Uterus (tissue), 4 donors: ENCODE measurements at places on chromosomes 5 and 9. TPM values are rescaled to one million over a fixed set of nuclear protein-coding genes. Genes with fewer than 3 reads are reported as not detected.

GRCh38 chr5:170536525-170536924 is 32.7 kb downstream of the KCNIP1 start:
- H3K36me3 ChIP-seq: no peaks in the 10 kb centered on the region
- DNase-seq: no peak
- H3K4me1 ChIP-seq: no peaks in the 10 kb centered on the region

GOLPH3 gene
- total RNA-seq: 31.8 TPM

GRCh38 chr9:107020040-107020530 is 157.1 kb downstream of the ZNF462 start:
- H3K4me1 ChIP-seq: no peaks in the 10 kb centered on the region
- DNase-seq: no peak
- no peaks in the 10 kb centered on the region for H3K36me3 ChIP-seq

DNA sequence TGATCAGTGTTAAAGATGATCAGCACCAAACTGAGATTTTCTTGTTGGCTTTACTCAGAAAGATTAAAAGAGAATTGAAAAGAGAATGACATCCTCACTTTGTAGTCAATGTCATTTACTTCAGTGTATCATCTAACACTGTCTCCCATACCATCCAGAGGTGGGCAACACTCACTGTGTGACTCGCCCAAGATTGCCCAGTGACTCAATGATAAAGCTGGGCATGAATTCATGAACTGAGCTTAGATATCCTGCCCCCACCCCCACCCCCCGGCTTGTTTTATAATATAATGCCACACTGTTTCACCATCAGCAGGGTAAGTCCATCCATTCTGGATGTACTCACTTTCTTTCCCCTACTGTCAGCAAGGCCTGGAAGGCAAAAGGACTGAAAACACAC is 242.2 kb downstream of the FAM114A2 start:
- no peak for DNase-seq
- H3K27me3 ChIP-seq: no peaks in the 10 kb centered on the region
- H3K36me3 ChIP-seq: no peaks in the 10 kb centered on the region
- no peaks in the 10 kb centered on the region for H3K4me1 ChIP-seq

DNA sequence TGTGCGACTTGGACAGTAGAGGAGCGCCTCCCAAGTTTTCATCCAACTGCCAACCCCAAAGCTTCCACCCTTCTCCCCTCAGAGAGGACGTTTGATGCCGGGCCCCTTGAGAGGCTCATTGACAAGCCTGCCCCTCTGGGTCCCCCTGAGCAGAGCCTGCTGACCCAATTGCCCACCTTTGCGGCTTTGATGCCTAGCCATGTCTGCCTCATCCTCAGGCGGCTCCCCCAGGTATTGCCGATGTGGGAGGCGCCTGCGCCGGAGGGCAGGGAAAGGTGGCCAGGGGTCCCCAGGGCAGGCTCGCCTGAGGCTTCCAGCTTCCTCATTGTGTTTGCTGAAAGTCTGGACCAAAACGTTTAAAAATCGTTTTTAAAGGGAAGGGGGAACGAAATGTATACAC is 1.4 kb downstream of the ODF2 start:
- no peak overlapping the region for H3K27ac ChIP-seq
- no peak for DNase-seq
- H3K4me1 ChIP-seq: no peaks in the 10 kb centered on the region
- H3K36me3 ChIP-seq: no peaks in the 10 kb centered on the region
- peak overlapping the region; percentile 76 for H3K4me3 ChIP-seq

SLF1 gene
- 16.8 TPM for total RNA-seq

DNA sequence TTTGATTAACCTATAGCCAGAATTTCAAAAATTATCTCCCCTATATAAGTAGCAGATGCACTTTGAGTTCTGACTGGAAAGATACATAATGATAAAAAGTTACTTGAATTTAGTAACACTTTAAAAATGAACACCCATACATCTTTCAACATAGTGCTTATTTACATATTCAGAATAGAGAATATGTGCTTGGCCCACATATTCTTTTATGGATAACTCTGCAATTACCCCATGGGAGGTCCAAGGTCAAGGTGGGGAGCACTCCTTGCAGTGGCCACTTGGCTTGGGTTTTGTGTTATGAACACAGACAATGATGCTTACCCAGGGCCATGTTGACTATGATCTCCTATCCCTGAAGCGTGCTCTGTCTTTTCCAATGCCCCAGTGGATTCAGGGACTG is 169.3 kb downstream of the CDC42SE2 start:
- no peaks in the 10 kb centered on the region for H3K27me3 ChIP-seq
- H3K27ac ChIP-seq: no peak overlapping the region
- no peak overlapping the region for H3K4me3 ChIP-seq
- H3K36me3 ChIP-seq: no peaks in the 10 kb centered on the region
- no peaks in the 10 kb centered on the region for H3K4me1 ChIP-seq

GIN1 gene
- 10.0 TPM for total RNA-seq

DMRT3 gene
- not detected for total RNA-seq

DNA sequence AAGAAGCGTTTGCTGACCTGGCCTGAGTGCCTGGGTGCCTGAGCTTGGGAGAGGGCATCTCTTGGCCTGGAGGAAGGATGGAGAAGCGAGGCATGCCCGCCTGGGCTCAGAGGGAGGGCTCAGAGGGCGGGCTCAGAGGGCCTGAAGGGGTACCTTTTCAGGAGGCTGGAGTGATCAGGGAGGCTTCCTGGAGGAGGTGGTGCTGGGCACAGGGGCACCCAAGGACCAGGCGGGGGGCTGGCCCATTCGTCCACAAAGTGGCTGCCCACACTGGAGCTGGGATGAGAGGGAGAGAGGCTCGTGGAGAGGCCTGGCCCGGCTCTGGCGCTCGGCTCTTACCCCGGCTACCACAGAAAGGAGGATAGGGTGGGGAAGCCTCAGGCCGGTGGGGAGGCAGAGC is 32.8 kb downstream of the ASS1 start:
- no peaks in the 10 kb centered on the region for H3K36me3 ChIP-seq
- H3K4me1 ChIP-seq: no peaks in the 10 kb centered on the region
- no peak overlapping the region for H3K27ac ChIP-seq
- H3K4me3 ChIP-seq: no peak overlapping the region

WNK2 gene
- total RNA-seq: 6.2 TPM

PCDHB3 gene
- 4.5 TPM for total RNA-seq

GRCh38 chr5:54669285-54669684 is 151.7 kb downstream of the SNX18 start:
- no peaks in the 10 kb centered on the region for H3K36me3 ChIP-seq
- H3K27ac ChIP-seq: no peak overlapping the region
- no peaks in the 10 kb centered on the region for H3K4me1 ChIP-seq
- DNase-seq: no peak
- H3K27me3 ChIP-seq: no peaks in the 10 kb centered on the region

APC gene
- total RNA-seq: 45.4 TPM

DNA sequence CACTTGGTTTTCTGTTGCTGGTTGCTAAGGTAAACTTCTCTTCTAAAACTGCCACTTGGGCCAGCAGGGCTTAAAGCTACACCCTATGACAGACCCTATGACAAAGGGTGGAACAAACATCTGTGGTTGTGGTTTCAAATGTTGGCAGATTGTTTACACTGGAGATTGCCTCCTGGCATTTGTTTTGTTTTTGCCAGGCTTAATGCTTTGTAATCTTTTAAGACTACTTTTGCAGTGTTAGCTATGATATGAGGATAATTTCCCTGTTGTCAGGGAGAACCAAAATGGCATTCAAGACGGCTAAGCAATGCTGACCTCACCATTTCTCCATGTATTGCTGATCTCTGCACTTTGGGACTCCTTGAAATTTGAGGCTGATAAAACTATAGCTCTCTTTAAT is 50.3 kb downstream of the MAMDC2 start:
- H3K4me3 ChIP-seq: no peak overlapping the region
- H3K27me3 ChIP-seq: no peaks in the 10 kb centered on the region
- H3K27ac ChIP-seq: no peak overlapping the region
- H3K36me3 ChIP-seq: no peaks in the 10 kb centered on the region

- H3K27ac ChIP-seq: no peak overlapping the region
- H3K4me3 ChIP-seq: no peak overlapping the region
- H3K4me1 ChIP-seq: no peaks in the 10 kb centered on the region
- no peaks in the 10 kb centered on the region for H3K36me3 ChIP-seq
- DNase-seq: no peak
- no peaks in the 10 kb centered on the region for H3K27me3 ChIP-seq
Measured at GRCh38 chr5:133483406-133484090, 128.8 kb downstream of the FSTL4 start.

DNA sequence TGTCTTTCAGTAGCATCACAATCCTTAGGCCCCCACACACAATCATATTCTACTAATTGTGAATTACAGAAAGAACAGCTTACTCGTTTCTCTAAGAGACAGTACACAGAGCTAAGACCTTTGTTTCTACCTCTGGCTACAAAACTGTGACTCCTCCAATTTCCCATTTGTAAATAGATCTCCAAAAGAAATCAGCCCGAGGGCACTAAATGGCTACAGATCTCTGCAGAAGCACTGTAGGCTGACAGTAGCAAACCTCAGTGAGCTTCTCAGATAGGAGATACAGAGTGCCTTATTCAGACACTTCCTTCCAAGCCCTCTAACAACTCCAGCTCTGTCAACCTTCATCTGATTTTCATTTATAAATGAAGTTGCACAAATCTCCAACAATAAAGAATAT is 51.0 kb downstream of the EFNA5 start:
- no peak overlapping the region for H3K4me3 ChIP-seq
- DNase-seq: no peak
- no peaks in the 10 kb centered on the region for H3K27me3 ChIP-seq
- H3K36me3 ChIP-seq: no peaks in the 10 kb centered on the region
- H3K27ac ChIP-seq: no peak overlapping the region

NOTCH1 gene
- total RNA-seq: 26.4 TPM

DNA sequence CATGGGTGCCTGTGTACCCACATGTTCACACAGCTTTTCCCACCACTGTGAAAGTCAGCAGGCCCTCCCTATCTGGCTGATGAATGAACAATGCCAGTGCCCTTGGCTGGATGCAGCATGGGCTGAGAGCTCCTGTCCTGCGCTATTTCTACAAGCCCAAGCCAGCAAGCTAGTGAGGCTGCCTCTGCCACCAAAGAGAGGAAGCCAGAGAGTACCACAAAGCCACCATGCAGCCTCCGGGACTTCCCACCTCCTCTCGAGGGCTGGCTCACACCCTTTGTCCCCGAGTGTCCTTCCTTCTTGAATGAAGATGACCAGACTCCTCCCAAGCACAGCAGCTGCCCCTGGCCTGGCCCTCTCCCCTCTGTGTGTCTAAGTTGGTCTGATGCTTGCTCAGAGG is 76.5 kb downstream of the SH3PXD2B start:
- H3K27me3 ChIP-seq: no peaks in the 10 kb centered on the region
- no peaks in the 10 kb centered on the region for H3K36me3 ChIP-seq
- H3K27ac ChIP-seq: no peak overlapping the region
- no peak overlapping the region for H3K4me3 ChIP-seq
- no peak for DNase-seq

DNA sequence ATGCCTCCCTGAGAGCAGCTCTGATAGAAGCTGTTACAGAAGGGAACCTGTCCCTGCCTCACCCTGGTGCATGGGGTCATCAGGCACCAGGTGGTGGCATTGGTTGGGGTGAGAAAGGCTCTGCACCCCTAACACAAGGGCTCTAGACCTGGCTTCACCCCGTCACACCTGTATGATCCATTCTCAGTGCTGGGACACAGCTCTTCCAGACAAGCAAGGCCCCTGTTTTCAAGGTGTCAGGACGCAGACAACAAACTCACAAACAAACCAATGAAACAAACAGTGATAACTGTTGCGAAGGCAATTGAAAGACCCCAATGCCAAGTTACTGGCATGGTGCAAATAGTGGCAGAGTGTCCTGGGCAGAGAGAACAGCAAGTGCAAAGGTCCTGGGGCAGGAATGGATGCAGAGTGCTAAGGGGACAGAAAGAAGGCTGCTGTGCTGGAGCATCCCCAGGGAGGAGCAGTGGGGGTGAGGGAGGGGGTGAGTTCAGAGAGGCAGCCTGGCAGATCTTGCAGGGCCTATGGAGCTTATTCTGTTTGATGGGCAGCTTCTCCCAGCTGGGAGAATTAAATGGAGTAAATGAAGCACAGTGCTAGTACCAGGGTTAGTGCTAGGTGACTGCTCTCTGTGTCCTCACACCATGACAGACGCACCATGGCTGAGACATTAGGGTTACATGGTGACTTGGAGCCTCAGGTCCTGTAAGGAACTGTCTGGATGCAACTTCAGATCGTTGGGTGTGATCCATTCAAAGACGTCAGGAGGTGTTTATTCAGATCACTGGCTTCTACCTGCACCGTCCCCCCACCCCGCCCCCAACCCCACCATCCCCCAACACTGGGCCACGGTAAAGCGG is 67.9 kb upstream of the UNC5A start:
- no peaks in the 10 kb centered on the region for H3K4me1 ChIP-seq
- no peak for DNase-seq
- H3K27ac ChIP-seq: no peak overlapping the region
- H3K4me3 ChIP-seq: no peak overlapping the region

FOXI1 gene
- not detected for total RNA-seq
